ENCODE measurements at places on chromosomes 1 and 21. TPM values are rescaled to one million over a fixed set of nuclear protein-coding genes. Genes with fewer than 3 reads are reported as not detected.

DNA sequence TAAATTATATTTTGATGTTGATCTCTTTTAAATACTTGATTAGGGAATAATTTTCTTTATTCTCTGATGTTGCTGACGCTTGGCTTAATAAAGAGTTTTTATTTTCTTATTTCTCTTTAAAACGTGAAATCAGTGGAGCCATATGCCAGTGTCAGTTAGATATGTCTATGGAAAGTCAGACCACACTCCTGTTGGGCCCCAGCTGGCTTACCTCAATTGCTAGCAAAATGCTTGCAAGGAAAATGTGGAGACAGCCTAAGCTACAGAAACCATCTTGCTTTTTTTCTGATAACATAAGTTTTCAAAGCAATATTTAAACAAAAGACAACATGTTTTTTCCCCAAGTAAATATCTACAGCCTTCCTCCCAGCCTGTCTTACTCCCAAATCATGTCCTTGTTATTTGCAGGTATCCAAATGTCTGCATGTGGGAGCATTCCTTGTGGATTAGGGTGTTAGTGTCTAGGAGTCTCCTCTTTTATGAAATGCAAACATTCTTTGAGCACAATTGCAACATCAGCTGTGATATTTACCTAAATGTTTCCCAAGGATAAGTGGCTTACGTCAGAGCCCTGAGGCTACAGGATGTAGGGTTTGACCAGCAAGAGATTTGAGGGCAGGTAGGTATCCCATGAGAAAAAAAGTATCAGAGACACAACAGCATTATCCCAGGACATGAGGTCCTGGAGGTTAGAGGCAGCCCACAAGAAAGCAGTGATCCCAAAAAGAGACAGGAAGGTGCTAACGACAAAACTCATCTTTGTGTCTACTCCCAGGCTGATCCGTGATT is 117.2 kb upstream of the KCNJ15 start:
- peak; percentile 100 for DNase-seq

- DNase-seq: peak; percentile 29
These were observed 77.7 kb downstream of the TOMM20 start for GRCh38 chr1:235050911-235051360.

DNA sequence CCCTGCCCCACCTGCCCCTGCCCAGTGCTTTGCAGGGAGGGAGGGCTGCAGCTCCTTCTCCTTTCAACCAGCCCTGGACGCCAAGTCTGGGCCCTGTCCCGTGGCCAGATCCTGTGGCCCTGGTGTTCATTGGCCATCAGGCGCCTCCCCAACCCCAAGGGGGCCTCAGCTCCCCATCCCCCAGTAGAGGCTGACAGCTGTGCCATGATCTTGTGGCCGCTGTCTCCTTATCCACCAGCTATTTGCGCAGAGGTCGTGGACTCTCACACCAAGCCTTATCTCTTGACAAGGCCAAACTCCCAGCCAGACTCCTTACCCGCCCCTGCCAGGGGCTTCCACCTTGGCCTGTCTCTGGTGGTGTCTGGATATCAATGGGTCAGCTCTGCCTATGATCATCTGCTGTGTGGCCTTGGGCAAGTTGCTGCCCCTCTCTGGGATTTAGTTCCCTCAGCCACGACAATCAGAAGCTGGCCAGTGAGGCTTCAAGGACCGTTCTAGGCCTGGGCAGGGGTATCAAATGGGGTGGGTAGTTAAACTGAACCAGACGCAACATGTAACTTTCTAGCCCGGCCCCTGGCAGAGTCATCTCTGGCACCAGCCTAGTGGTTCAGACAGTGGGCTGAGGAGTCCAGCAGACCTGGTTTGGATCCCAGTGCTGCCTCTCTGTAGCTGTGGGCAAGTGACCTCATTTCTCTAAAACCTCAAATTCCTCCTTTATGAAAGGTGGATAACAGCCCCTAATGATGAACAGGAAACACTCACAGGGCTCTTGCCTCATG is 3.3 kb upstream of the COL8A2 start:
- no peak for DNase-seq

DNA sequence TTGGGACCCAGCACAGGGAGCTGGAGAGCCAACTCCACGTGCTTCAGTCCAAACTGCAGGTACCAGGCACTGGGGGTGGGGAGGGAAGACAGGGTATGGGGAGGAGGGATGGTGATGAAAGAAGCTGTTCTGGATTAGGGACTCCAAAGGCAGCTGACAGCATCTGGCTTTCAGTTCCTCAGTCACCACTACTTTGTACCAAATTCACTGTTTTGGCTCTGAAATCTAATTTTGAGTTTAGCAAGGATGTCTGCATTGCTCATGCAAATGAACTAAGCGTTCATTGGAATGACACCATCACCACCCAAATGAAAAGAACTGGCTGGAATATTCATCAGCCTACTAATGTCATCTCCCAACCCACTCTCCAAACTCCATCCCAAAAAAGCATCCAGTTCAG is 8.7 kb downstream of the C1orf74 start:
- DNase-seq: no peak

- no peak for DNase-seq
These were observed 58.0 kb downstream of the SYF2 start for GRCh38 chr1:25174363-25174729.

- peak; percentile 11 for DNase-seq
These were observed 34.2 kb downstream of the CAMTA1 start for GRCh38 chr1:6819246-6820040.

- DNase-seq: peak; percentile 63
These were observed 283.1 kb downstream of the LMX1A start for GRCh38 chr1:165073185-165074007.

DNA sequence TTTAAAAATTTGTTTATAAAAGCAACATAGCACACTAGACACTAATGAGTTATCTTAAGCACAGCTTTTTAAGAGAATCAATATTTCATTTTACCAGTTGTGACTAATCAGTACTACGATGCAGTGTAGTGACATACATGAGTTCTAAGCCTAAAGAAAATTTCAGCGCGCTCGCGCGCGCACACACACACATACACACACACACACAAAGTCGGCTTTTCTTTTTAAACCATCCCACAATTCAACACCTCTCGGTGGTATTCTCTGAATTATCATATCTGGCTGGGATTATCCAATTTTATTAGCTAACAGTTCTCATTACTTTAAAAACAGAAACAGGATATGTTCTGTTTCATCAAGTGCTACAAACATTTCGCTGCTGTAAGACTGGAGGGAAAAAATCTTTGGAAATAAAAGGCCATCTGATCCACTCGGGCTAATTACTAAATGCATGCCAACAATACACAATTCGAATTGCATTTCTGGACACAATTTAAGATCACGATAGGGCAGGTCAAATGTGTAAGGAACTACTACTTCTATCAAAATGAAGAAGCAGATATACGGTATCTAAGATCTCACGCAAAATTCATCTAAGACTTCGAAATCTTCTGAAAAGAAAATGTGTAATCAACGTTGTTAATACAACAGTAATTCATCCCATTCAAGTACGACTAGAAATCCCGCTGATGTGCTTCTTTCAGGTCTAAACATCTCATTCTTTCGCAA is 1.2 kb downstream of the TUT4 start:
- DNase-seq: peak; percentile 56

Gene AUNIP
- total RNA-seq: 2.4 TPM

Gene UCHL5
- 47.0 TPM for total RNA-seq

DNA sequence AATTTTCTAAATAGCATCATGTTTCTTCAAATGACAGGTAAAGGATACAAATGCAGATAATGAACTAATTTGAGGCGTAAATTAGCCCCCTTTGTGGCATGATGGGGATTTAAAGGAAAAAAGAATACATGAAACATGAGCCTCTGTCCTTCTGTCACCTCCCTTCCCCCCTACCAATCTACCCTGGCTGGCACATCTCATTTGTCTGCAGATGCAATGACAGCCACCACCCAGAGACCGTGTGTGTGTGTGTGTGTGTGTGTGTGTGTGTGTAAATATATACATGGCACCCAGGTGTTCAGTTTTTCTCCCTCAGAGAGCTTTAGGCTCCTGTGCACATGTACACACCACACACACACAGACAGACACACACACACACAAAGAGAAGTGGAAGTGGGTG is 451.1 kb downstream of the RWDD3 start:
- no peak for DNase-seq

Gene MROH9
- not detected for total RNA-seq

Gene BATF3
- not detected for total RNA-seq

- no peak for DNase-seq
These were observed 5.5 kb upstream of the PADI1 start for GRCh38 chr1:17199267-17200044.

GRCh38 chr1:217431395-217431794 is 199.5 kb downstream of the GPATCH2 start:
- peak; percentile 10 for DNase-seq

GRCh38 chr1:117925981-117926380 is 3.4 kb downstream of the GDAP2 start:
- DNase-seq: no peak

GRCh38 chr21:34544032-34544496 is 32.1 kb upstream of the KCNE1 start:
- peak; percentile 75 for DNase-seq

- no peak for DNase-seq
These were observed 42.2 kb downstream of the ATP1B1 start for GRCh38 chr1:169148472-169149252.

Gene ADAMTSL4
- 1.6 TPM for total RNA-seq

Measured in bronchial epithelial cell (primary cell).